Astrocyte (in vitro differentiated cells and primary cell): ENCODE measurements at places on chromosomes 2 and 18. TPM values are rescaled to one million over a fixed set of nuclear protein-coding genes. Genes with fewer than 3 reads are reported as not detected.

- no peak for DNase-seq
Measured at GRCh38 chr2:178315488-178315948, 121.2 kb downstream of the OSBPL6 start.

- peak; percentile 35 for DNase-seq
Measured at GRCh38 chr2:167293172-167293781, 405.0 kb downstream of the XIRP2 start.

GRCh38 chr2:232332940-232333259, 45.7 kb upstream of the ALPP start:
- DNase-seq = no peak

GRCh38 chr2:239244625-239245024, 156.2 kb downstream of the HDAC4 start:
- no peak for DNase-seq

- DNase-seq = no peak
Measured at GRCh38 chr2:60873381-60873780, 8.0 kb upstream of the REL start.

DNA sequence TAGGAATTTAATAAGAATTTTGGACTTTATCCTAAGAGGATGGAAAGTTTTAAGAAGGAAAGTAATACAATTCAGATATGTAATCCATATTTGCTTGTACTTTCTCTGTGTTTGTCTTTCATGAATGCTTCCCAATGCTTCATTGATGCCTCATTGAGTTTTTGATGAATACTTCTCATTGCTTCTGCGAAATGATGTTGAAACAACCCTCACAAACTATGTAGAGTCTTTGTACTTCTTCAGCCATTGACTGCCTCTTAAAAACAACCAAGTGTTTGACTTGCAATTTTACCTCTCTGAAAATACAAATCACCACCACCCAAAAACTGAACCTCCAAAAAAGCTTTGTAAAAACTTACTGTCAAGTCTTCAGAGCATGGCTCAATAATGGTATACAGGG, 424.1 kb downstream of the ERBB4 start:
- no peak for DNase-seq

DNA sequence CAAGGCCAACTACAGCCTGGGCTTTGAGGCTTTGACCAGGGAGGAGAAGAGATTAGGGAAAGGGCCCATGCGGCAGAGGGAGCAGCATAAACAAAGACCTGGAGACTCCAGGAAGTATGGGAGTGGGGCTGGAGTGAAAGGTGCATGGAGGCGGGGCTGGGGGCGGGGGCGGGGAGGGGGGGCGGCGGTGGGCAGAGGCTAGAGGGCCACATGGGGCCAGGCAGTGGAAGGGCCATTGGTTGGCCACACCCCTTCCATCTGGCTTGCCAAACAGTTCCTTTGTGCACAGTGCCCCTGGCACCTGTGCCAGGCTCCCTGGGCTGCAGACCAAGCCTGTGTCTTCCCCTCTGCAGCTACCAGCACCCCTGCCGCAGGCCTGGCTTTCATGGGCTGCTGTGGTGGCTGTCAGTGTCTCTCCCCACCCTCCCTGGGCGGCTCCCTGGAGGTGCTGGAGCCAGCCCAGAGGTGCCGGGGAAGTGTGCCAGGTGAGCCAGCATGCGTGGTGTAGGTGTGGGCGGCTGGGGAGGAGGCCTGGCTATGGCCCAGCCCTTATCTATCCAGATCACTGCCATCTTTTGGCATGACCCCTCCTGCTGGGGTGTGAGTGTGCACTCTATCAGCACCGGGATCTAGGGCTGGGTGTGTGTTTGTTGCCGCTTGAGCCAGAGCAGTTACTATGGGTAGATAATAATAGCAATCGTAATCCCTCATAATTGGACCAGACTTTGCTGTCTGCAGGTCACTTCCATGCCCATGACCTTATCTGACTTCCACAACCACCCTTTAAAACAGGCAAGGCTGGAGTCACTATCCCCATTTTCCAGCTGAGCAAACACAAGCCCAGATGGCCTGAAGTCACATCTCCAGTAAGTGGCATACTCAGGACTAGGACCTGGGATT, 30.5 kb downstream of the DNMT3A start:
- DNase-seq = no peak

Gene GPR45
- 0.22 TPM in 1 of 2 replicates, not detected in the other for total RNA-seq

Gene ERBB4
- total RNA-seq = 0.72 and 1.2 TPM in 2 replicates

Gene AQP12B
- not detected in 2 replicates for total RNA-seq

Gene DSG2
- 154 and 168 TPM in 2 replicates for total RNA-seq

Gene GNLY
- total RNA-seq = not detected in 2 replicates
